ENCODE measurements at places on chromosomes 1 and 21.

DNA sequence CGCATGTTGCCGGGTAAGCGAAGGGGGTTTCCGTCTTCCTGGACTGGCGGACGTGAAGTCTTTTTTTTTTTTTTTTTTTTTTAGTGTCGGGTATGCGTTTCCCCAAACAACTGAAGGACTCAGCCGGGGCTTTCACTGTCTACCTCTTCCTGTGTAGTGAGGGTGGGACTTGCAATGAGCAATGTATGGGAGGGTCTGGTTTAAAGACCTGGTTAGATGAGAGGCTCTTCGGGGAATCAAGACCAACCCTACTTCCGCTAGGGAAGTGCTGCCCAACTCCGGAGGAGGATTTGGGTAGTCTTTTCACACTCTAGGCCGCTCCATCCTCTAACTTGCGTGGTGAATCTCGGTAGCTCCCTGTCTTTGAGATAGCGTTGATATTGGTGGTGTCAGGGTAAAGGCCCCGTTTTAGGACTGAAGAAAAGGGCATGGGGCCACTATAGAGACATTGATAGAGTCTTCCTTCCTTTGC, 754 bp downstream of the PRRC2C start:
- DNase-seq = peak; percentile 60

- no peak for DNase-seq
Observed at GRCh38 chr21:36640174-36640720, 58.7 kb upstream of the SIM2 start.

DNA sequence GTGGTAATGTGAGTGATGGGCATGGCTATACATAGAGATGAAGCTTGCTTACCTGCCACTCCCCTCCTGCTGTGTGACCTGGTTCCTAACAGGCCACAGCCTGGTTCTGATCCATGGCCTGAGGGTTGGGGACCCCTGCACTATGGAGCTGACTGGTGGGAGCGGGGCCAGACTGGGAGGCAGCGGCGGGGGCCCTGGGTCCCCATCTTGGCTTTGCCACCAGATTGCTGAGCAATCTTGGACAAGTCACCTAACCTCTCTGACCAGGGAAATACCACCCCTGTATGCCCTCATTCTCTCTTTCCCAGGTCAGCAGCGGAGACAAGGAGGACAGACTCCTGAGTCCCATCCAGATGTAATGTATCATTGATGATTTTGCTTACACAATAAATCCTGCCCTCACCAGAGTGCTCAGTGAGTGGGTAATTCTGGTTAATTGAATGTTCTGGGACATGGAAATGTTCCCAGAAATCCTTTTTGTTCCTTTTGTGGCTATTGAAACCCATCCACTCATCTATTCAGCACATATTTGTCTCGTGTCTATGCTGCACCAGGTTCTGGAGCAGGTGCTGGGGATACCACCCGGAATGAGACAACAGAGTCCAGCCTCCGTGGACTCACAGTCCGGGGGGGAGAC, 4.1 kb upstream of the ARHGEF10L start:
- no peak for DNase-seq

- no peak for DNase-seq
Observed at GRCh38 chr1:154330669-154331068, 5.3 kb downstream of the ATP8B2 start.

DNA sequence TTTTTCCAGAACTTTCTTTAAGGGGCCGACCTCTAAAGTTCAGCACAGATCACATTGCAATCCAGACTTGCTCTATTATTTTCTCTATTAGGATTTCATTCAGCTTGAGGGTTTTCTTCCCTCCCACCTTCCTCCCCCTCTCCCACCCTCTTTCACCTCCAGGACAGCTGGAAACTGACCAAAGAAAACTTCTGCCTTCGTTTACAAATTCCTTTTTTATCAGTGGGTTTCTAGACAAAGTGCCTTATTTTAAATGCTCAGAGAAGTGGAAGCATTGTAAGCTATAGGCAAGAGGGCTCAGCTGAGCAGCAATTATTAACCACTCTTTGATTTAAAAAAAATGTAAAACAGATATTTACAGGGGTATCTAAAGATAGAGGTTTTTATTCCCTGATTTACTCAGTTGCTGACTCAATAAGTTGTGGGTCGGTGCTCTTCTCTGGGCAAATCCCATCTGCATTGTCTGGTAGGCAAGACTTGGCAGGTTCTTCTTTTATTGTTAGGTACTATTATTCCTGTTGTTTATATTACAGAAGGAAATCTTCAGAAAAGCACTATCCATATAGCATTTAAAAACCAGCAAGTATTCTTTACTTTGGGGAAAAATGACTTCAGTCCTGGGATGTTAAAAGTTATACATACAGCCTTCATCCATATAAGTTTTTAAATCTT, 277.0 kb upstream of the C1orf105 start:
- DNase-seq = no peak

DNA sequence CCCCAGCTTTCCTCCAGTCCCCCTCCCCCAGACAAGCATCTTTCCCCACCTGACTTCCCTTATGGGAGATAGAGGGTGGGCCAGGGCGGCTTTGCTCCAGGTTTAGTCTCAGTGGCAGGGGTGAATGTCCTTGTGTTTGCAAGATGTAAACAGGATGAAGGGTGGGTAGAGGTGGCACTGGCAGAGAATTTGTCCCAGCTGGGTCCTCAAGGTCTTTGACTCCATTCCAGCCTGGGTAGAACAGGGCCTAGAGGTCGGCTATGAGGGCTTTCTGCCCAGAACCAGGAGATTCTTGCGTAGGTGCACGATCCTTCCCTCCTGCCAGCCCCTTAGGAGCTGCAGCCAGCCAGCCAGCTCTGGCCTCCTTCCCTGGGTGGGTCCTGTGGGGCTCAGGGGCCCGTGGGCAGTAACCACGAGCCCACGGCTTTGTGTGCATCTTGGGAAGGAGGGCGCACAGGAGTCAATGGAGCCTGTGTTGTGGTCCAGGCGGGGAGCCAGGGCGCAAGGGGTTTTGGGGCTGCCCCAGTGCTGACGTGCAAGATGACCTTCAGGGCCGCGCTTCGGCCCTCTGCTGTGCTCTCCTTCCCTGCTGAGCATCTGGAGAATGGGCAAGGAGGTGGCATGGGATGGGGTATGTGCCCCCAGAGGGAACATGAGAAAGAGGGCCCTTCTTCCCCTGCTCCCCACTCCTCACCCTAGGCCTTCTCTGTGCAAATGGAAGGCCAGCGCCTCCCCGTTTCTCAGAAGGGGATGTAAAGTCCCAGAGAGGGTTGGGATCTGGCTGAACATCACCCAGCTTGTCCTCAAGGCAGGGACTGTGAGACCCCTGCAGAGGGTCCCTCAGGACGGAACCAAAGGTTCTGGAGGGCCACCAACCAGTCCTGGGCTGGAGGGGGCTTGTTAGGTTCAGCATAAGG, 15.7 kb downstream of the POU3F1 start:
- DNase-seq = no peak

DNA sequence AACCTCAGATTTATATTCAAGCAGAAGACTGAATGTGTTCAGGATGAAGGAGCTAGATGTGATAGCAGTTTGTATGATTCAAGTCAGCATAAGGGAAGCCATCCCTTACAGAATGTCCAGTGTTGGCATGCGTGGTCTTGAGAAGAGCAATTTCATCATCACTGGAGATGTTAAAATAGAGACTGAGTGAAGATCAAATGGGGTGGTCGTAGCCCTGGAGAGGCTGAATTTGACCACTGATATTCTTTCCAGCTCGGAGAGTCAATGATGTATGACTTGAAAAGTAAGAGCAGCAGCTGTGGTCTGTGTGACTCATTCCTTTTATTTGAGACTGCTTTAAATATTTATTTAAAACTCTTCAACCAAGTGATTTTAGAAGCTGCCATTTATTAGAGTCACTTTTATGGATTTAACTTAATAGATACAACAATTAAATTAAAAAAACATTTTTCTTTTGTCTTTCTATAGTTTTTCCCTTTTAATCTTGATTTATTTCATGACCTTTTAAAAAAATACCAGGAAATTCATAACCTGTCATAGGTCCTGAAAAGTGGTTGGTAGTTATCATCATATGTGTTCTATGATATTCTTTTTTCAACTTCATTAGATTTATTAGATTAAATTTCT, 15.5 kb downstream of the FMN2 start:
- no peak for DNase-seq

- DNase-seq = no peak
Observed at GRCh38 chr1:243313635-243314536, 58.0 kb downstream of the SDCCAG8 start.
